Activated T-cell treated with anti-CD3 and anti-CD28 coated beads for 48 hours (primary cell): ENCODE measurements at places on chromosomes 4 and X.

DNA sequence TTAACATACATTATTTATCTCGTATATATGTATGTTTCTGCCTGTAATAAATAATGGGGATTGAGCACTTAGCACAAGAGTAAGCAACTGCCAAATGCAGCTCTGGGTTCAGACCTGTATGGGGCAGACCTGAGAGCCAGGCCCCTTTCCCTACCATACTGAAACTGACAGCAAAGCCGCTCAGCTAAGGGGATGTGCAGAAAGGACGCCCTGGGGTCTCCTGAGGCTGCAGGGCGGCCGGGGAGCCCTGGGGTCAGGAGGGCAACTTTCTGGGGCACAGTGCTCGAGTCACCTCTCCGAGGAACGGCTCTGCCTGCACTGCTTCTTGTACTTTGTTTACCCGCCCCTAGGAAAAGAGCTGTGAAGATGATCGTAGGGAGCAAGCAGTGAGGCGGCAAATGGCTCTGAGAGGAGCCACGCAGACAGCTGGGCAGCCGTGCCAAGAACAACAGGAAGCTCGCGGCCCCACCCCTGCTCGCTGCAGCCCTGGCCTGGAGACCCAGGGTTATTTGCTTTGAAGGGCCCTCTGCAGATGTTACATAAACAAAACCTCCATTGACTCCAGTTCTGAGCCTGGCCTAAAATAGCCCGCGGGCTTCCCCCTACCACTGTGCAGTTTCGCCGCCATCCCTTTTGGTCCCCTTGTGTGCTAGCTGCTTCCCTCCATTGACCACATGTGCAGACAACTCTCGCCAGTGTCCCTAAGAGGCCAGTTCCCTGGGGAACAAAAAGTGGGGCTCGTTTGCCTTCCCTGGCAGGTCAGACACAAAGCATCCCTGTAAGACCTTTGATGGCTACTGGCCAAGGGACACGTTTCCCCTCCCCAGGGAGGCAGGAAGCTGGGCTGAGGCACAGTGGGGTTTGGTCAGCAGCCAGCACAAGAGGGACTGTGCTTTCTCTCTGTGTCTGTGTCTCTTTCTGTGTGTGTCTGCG is 111.3 kb upstream of the LNX1 start:
- DNase-seq: no peak

GRCh38 chrX:153310901-153311300 is 10.7 kb downstream of the PNMA6F start:
- DNase-seq: no peak

DNA sequence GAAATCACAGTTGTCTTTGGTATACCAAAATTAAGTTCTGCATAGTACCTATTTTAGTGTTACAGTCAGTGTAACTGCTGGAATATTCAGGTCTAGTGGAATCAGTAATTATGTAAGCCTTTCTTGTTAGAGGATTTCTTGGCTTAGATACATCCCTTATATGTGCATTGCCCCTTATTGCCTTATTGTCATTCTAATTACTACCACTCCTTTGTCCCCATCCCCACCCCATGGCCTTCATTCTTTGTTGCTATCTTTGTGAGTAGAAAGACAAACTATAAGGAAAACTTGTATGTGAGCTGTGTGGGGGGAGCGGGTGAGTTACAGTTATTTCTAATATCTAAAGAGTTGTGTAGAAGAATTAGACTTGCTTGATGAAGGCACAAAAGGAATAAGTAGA is 36.9 kb upstream of the RPA4 start:
- DNase-seq: no peak

DNA sequence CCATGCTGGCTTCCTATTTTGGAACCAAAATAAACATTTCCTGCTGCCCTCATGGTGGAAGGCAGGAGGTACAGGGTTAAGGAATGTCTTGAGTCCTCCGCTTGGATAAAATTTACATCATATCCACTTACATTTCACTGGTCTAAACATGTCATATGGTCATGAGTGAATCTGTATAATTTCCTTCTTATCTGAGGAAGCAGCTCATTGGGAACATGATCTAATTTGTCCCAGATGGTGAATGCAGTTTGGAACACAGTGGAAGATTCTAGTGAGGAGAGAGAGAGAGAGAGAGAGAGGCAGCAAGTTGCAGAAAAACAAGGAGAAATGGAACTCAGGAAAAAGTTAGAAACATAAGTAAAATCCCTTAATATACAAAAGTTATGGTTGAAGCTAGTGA is 46.8 kb downstream of the MXRA5 start:
- no peak for DNase-seq

DNA sequence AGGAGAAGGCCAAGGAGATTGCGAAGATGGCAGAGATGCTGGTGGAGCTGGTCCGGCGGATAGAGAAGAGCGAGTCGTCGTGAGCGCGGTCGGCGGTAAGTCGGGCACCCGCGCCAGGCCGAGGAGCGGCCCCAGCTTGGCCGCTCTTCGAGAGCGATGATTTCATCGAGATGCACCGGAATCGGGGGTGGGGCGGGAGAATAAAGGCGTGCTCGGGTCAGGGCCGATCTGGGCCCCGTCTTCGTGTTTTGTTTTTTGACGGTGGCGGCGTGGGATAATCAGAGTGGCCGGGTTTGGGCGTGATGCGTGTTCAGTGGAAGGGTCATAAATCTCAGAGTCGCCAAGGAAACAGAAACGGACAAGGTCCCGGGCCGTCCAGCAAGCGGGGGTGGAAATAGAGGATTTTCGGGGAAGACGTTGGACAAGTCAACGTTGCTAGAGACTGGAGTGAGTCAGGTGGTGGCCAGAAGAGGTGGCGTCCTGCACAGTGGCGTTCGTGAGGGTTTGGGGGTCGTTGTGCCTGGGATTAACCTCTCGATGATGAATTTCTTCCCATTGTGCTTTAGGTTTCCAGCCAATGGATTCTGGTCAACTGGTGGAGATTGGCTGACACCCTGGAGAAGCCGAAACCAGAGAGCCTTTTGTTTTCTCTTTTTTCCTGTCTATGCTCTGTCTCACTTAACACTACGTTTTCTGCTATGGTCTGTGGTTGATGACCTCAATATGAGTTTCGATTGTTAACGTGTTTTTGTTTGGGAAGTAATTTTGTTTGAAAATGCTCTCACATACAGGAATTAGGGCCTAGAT is 882 bp downstream of the MRFAP1 start:
- peak; percentile 23 for DNase-seq

GRCh38 chr4:41874398-41874797 is 60.8 kb upstream of the TMEM33 start:
- DNase-seq: no peak

DNA sequence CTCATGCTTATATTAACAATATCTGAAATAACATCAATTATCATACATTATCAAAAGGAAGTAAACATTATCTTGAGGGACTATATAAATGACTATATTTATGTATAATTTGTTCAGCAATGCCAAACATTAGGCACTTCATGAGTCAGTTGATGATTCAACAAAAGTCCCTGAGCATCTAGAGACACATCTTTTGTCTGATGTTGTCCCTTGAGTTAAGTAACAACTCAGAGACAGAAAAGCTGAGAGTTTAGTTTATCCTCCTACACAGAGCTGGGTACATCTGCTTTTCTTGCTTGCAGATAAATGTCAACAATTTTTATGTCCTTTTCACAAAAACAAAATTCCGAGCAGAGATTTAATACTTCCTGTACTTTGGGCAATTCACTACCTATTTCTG is 311.1 kb downstream of the INPP4B start:
- no peak for DNase-seq

GRCh38 chrX:132676561-132677186 is 187.8 kb upstream of the MBNL3 start:
- DNase-seq: no peak

DNA sequence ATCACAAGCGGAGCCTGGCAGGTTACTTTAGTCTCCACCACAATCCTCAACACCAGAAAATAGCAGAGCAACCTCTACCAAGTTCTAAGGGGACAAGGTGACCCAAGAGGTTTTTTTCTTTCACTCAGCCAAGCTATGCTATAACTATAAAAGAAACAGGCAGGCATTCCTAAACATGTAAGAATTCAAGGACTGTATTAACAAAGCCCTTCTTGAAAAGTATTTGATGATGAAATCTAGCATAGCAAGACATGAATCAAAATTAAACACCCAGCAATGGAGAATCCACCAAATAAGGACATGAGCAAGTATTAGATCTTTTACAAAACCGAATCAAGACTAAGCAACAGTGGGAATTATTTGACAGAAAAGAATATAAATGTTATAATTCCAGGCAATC is 25.7 kb upstream of the C1QTNF7 start:
- DNase-seq: no peak

DNA sequence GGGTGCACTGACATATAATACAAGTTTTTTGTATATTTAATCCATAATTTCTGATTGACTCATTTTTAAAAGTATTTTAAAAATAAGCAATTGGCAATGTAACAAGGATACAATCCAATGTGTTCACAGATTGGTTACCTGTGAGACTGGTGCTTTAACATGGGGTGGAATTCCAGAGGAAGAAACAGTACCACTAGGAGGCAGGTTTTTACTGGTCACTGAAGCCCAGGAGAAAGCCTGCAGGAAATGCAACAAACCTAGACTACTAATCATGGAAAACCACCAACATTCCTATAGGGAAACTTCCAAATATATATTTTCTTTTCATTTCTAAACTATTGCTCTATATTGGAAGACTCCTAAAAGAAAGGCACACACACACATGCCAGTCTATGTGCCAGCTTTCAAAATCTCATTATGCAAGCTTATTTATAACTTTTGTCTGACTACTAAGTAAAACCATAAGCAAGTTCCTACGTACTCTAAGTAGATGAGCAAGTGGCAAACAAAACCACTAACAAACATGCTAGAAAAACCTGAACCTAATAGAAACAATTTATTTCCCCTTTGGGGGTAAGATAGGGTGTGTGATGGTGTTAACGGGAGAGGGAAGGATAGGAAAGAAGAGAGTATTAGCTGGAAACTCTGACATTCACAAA is 19.2 kb downstream of the G3BP2 start:
- DNase-seq: no peak

DNA sequence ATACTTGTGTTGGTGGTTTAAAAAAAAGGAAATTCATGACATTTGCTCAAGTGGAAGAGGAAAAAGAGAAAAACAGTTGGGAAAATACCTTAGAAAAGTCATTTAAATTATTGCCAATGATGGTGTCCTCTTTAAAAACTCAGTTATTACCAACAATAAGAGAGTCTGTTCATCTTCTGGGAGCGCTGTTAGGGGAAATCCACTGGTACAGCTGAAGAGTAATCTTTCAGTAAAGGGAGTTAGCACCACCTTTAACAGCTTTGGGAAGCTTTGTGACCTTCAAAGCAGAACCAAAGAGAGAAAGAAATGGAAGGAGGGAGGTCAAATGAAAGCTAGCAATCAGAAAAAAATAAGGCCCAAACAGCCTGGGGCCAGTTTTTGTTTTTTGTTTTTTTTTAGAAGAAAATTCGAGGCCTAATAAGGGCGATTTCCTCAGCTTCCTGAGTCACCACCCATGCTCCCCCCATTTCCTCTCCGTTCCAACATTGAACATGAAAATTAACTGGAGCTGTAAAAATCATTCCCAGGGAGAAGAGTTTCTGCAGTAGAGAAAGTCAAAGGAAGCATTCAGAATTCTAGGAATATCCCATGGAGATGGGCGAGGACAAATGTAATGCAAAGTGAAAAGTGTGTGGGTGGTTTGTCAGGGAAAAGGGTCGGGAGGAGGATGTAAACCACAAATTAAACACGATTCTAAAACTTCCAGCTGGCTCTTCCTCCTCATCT is 115.1 kb downstream of the SH3KBP1 start:
- no peak for DNase-seq

DNA sequence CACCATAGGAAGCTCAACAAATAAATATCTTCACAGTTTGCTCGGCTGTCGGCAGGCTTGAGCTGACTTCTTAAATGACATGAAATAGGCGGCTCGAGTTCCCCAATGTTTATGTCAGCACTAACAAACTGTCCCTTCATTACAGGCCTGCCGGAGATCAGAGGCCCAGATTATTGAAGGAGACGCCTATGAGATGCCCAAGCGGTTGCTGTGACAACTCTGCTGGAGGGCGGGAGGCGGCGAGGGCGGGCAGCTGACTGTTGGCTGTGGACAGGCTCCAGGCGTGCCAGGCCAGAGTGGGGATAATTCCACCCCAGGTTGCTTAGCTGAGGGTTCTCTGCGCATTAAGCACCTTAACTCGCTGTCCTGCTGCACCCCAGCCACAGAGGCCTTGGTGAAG is 39.2 kb upstream of the MSX1 start:
- no peak for DNase-seq
